ENCODE measurements at places on chromosomes 7 and 10. TPM values are rescaled to one million over a fixed set of nuclear protein-coding genes. Genes with fewer than 3 reads are reported as not detected.
A peak's percentile ranks its signal among the peaks of the same experiment; 100 is the strongest.

GRCh38 chr10:16597656-16598055, 76.0 kb upstream of the C1QL3 start:
- no peak for DNase-seq

- no peak for DNase-seq
These were observed 5.0 kb downstream of the HBP1 start for GRCh38 chr7:107173691-107174406.

Gene AASS
- total RNA-seq, result 42.1 TPM

Gene SLC16A9
- 3.0 TPM for total RNA-seq

DNA sequence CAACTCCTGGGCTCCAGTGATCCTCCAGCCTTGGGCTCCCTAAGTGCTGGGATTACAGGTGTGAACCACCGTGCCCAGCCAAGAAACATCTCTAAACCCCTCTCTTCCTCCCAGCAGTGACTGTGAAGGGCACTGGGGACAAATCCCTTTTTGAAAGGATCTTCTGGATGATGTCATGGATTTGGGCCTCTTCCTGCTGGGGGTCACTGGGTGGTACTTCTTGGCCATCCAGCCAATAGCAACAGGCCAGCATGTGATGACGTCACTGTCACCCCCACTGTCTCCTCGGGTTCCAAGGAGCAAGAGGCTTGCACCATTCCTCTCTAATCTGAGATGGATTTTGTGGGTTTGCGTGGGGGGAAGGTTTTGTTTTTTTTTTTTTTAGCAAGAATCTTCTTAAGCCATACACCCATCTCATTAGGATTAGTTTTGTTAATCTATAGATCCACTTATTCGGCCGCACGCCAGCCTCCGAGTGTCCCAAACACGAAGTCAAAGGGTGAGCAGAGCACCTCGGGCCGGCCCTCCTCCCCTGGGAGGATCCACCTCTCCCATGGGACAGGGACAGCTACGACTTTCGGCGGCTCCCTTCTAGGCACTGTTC, 29.4 kb upstream of the TNRC18 start:
- DNase-seq, result peak; percentile 94

Gene ANKRD30A
- total RNA-seq, result not detected

GRCh38 chr10:77319557-77319956, 318.1 kb downstream of the KCNMA1 start:
- DNase-seq, result peak; percentile 14

GRCh38 chr10:94992811-94993210, 54.4 kb downstream of the CYP2C9 start:
- DNase-seq, result no peak

Gene SP4
- total RNA-seq, result 8.7 TPM

Gene CTTNBP2
- 51.2 TPM for total RNA-seq

DNA sequence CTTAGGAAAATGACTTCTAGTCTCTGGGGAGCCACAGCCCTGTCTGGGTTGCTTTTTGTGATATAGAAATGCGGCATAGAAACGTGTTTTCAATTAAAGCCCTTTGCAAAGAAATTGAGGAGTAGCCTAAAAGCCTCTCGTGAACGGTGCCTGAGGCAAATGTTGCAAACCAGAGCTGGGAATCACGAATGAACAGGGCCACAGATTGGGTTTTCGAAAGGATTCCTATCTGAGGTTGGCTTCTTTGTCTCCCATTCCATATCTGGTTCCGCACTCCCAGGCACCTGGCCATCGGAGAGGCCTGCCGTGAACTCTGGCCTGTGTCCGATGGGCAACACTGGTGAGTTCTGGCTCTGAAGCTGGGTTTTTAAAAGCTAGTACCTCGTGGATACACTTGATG, 221.6 kb downstream of the TCF7L2 start:
- no peak for DNase-seq

- no peak for DNase-seq
These were observed 103.3 kb downstream of the ACTR3B start for GRCh38 chr7:152862856-152863255.

- peak; percentile 71 for DNase-seq
These were observed 63.3 kb upstream of the SMNDC1 start for GRCh38 chr10:110368002-110368401.

DNA sequence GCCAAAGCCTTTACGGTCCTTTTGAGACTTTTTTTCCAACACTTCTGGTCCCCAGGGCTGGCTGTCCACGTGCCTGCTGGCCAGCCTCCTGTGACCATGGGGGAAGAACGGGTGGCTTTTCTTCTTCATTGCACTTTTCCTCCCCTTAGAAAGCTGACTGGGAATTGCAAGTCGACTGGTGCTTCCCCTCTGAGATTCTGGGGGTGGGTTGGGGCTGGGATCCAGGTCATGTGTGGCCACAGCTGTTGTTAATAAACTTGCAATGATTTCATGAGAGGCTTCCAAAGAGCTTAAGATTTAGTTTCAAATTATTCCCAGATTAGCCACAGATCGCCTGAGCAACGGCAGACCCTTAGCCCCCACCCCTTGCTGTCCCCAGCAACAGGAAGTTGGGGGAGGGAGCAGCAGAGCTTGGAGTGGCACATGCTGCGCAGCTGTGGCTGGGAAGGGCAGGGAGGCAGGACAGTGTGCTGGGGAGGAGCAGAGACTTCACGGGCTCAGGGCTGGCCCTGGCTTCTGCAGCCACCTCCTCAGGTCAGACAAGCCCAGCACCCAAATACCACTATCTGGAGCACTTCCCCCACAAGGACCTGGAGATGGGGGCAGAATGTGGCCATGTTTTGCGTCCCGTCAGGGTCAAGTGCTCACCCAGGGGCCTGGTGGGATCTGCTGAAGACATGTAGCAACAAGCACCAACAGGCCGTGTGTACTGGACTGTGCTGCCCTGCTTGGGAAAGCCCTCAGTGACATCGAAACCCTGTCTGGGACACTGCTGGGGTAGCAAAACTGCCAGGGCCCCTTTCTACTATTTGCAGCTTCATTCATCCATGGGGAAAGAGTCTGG, 147.1 kb downstream of the RNF216 start:
- DNase-seq, result peak; percentile 77

DNA sequence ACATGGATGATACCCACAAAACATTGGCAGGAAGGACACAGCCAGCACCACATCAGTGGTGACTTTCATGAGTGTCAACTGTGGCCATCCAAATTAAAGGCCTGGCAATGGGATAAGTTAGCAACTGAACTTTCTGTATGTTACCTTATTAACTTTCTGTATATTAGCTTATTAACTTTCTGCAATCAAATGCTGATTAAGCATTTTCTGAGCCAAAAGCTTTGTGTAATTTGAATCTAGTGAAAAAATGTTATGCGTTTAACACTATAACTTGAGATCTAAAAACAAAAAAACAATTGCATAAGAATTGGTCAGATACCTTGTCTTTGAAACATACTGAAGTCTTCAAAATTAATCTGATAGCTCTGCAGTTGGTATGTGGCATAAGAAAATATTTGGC, 159.3 kb downstream of the ZNF33B start:
- DNase-seq, result no peak

Gene ANKRD1
- 39.1 TPM for total RNA-seq

GRCh38 chr10:2119316-2119715, 382.0 kb upstream of the ADARB2 start:
- no peak for DNase-seq

Gene PTF1A
- total RNA-seq, result not detected

Gene MMRN2
- 7.9 TPM for total RNA-seq

GRCh38 chr10:123175389-123176387, 21.5 kb downstream of the BUB3 start:
- no peak for DNase-seq

DNA sequence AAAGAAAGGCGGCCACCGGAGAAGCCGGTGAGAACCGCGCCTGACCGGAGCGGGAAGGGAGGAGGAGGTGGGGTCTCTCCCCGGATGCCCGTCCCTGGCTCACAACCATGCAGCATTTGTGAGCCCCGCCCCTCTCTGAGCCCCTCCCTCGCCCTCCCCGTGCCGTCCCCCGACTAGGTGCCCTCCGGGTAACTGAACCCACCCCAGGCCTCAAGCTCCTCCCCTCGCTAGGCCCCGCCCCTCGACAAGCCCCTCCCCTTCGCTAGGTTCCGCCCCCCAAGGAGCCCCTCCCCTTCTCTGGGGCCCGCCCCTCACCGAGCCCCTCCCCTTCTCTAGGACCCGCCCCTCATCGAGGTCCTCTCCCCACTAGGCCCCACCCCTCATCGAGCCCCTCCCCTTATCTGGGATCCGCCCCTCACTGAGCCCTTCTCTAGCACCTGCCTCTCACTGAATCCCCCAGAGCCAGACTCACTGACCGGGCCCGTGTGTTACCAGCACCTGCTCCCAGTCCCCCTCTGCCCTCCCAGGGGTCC, 42.2 kb upstream of the HSPB1 start:
- peak; percentile 87 for DNase-seq

GRCh38 chr7:45000093-45001032, at the start of gene CCM2:
Gene CCM2 (plus strand): TSS chr7:45000201. CDS start chr7:45000334, 133 bp downstream.
- peak; percentile 72 for DNase-seq

GRCh38 chr10:126650161-126650560, 20.3 kb downstream of the C10orf90 start:
- no peak for DNase-seq

GRCh38 chr7:25348104-25348503, 119.8 kb upstream of the NPVF start:
- DNase-seq, result no peak

- DNase-seq, result no peak
These were observed 229.1 kb upstream of the AKR1E2 start for GRCh38 chr10:4596951-4597350.

DNA sequence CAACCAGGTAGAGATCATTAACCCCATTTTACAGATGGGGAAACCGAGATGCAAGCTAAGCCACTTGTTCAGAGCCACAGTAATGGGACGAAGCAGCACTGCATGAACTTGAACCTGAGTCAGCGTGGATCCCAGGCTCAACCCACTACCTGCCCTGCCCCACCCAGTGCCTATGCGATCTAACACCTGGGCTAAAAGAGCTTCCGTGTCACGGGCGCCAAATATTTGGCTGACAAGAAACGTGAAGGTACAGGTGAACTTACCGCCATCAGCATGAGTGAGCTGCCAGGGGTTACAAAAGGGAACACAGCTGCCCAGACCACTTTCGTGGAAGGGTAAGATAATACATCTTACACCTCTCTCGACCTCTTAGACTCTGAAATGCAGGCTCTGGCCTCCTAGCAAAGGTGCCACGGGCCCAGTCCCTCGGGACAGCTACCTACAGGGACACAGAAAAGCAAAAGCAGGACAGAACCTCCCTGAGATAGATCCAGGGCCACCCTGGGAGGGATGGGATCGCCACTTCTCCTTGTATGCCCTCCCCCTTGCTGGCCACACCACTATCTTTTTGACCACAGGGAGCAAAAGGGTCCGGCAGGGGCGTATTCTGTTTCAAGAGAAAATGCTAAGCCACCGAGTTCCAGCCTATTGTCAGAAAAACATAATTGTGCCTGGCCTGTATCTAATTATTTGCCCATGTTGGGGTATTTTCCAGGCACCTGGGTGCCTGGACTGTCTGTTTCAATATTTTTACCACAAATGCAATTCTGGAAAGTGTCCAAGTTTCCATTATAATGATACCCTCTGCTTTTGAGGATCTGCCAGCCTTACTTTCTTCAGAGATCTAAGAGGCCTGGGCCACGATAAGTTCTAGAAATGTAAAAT, 6.4 kb downstream of the CHST15 start:
- no peak for DNase-seq

DNA sequence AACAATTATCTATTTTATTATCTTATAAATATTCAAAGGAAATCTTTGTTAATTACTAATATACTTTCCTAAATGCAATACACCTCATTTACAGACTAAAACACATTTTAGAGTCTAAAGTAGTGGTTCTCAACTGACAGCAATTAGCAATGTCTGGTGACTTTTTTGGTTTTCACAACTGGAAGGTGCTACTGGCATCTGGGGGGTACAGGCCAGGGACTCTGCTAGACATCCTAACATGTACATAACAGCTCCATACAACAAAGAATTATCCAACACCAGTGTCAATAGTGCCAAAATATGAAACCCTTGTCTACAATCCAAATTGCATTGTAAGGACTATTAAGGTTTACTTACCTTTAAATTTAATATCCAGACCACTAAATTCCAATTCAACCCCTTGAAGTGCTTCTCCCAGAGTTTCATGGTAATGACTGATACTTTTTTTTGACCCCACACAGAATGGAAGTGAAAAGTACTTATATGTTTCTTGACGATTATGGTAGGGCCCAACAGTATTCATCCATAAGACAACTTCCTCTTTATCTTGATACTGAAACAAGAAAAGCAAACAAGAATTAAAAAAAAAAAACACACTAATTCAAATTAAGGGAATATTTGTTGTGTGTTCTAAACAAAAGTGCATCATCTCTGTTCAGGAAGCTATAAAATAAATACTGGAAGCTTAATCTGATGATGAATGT, 10.4 kb downstream of the TM9SF3 start:
- DNase-seq, result no peak

- DNase-seq, result no peak
These were observed 5.3 kb downstream of the TTYH3 start for GRCh38 chr7:2637066-2637471.

- no peak for DNase-seq
These were observed 32.1 kb upstream of the MSRB2 start for GRCh38 chr10:23063045-23063972.

Gene PRLHR
- not detected for total RNA-seq

Gene CDHR3
- 12.2 TPM for total RNA-seq

All from cardiac muscle cell (in vitro differentiated cells and primary cell).